ENCODE measurements at places on chromosomes 2 and 18.

DNA sequence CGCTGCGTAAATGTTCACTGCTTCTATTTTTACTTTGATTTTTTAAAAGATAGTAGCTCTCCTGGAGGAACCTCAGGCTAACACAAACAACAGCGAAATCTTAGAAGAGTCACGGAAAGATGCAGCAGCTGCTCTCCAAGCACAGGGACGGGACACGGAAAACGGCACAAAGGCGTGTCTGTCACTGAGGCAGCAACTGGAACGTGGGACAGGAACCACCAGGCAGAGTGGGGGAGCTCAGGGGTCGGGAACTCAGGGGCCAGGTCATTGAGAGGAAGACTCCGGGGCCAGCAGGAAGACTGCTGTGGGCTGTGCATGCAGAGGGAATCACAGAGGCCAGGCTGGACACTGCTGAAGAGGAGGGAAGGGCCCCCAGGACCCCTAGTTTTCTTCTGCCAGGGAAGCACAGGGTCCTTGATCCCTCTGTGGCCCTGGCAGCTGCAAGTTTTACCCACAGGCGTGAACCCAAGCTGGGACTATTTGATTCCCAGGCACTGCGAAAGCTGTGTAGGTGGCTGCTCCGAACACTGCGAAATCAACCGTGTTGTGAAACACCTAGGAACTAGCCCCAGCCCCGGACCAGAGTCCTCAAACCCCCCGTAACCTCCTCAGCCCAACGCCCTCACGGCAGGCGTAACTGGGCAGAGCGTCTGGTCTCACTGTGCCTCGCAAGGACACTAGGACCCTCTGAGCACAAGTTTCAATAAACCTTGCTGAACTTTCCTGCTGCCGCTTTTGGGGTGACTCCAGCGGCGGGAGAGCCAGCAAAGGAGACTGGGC, 263.0 kb downstream of the EIPR1 start:
- DNase-seq: peak; percentile 54

DNA sequence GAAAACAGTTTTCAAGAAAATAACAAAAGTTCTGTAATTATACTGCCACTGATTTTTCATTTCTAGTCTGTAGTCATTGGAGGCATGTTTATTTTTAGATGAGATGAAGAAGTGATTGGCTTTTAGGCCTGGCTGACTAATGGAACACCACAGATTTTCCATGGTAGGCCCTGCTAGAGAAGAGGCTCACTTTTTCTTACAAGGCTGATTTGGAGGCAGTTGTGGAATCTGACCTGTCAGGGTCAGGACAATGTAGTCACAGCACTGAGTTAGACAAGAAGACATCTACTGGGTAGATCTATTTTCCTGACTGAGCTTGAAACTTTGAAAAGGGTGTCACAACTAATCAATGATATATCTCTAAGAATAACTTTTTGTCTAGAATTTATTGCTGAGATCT, 43.9 kb downstream of the KDM3A start:
- DNase-seq: no peak

GRCh38 chr2:67329513-67329912, 67.6 kb upstream of the ETAA1 start:
- DNase-seq: no peak

DNA sequence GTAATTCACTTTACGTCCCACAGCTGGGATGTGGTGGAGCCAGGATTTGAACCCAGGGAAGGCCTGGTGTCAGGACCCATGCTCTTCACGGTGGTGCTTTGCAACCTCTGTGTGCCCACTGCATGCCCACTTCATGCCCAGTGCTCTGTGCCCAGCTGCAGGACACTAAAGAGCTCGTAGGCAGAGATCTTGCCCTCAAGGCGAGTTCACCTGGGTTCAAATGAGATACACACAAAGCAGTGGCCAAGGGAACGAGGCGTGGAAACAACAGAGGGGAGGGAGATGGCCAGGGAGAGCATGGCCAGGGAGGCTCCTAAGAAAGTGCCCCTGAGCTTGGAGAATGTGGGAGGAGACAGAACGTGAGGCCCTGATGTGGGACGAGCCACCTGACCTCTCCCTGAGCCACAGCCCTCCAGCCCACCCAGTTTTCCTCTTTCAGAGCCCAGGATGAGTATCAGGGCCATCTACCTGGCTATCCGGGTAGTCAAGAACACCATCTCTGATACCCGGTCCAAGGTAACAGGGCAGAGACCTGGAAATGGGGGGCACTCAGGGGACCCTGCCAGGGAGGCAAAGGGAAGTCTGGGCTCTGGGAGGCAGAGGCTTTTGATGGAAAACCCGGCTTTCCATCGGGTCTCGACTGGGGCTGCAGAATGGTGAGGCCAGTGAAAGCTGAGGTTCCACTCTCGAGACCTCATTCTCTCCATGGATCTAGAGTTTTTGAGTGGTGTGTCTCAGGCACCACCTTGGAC, 20.4 kb downstream of the MROH2A start:
- peak; percentile 51 for DNase-seq

GRCh38 chr2:64650722-64651338, 2.9 kb downstream of the SERTAD2 start:
- DNase-seq: no peak

Measured in spleen (tissue), 13 donors.